ENCODE measurements at places on chromosomes 2 and 18.

- DNase-seq: no peak
Observed at GRCh38 chr2:60463249-60463648, 90.2 kb downstream of the BCL11A start.

DNA sequence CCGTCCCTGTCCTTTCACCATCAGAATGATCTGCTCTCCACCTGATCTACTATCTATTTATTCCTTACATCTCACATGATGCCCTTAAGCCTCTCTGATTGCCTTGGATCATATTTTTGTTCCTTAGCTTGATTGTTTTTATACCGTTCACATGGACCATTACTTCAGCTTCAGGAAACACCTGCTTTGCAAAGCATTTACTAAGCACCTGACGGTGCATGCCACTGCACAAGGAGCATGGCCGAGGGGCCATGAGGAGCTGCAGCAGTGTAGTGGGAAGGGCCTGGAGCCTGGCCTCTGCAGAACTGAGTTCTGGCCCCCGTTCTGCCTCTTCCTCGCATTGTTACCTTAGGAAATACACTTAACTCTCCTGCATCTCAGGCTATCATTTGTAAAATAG lies 124.1 kb upstream of the NDUFV2 start:
- DNase-seq: no peak

DNA sequence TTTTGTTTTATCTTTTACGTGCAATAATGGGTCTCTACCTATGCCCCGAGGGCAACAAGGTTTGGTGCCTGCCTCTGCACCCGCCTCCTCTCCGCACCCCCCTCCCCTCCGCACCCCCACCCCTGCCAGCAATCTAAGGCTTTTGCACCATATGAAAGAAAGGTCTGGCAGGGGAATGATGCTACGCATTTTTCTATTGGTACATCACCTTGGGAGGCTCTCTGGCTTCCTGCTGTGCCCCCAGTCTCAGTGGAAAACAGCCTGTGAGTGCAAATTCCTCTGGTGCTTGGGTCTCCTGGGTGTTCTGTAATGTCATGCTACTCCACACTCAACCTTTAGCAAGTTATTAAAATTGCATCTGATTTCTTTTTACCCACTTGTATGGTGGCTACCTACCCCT lies 161.3 kb upstream of the SMAD7 start:
- DNase-seq: no peak

DNA sequence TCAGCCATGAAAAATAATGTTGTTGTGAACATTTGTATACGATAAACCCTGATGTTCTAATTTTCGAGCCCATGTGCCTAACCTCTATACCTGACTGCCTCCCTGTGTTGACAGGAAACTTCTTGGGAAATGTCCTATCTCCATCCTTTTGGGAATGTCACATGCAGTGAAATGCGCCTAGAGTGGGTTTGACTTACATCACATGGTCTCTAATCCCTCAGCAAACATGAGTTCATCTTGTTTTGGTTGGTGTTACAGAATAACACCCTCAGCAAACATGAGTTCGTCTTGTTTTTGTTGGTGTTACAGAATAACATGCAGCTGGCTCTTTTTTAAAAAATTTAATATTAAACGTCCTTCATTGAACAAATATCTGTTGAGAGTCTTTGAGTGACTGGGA lies 4.3 kb upstream of the UGT1A6 start:
- DNase-seq: no peak

All from CD4-positive, alpha-beta T cell treated with Interleukin-2 at 100 ng/mL for 4 hours (primary cell).